Cortex of kidney (tissue), 1 donor: ENCODE measurements at places on chromosomes 4 and X.

- no peak for DNase-seq
Measured at GRCh38 chr4:54767376-54767775, 109.6 kb downstream of the KIT start.

DNA sequence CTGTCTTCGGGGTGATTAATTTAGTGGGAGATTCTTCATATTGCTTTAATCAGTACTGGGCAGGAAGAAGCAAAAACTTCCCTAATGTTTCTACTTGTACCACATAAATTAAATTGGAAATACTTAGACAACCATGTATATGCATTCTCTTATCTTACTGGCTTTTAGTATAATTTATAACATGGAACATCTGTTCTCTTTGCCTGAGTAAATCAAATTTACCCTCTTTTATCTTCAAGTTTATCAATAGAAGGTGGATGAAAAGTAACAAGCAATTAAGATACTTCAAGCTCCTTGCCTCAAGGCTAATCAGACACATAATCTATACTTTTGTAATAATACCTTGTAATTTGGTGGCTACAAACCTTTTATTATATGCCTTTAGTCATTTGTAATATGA, 274.4 kb upstream of the ARX start:
- DNase-seq: no peak

DNA sequence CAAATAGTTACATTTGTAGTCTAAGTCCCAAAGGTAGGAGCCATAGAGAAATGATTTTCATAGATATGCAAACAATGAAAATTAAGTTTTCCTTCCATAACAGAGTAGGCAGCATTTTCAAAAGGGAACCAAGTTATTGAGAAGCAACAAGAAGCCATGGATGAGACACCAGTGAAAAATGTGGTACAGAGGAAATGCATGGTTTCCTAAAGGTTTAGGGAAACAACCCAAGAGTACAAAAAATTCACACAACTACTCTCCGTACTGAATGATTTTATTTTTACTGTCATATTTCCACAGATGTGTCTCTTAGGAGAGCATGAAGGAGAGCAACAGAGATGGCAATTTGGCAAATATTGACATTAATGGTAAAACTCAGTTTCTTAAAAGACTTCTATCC, 1408.9 kb upstream of the PCDH7 start:
- DNase-seq: no peak

GRCh38 chrX:48589482-48590162, 7.7 kb upstream of the WDR13 start:
- DNase-seq: no peak

DNA sequence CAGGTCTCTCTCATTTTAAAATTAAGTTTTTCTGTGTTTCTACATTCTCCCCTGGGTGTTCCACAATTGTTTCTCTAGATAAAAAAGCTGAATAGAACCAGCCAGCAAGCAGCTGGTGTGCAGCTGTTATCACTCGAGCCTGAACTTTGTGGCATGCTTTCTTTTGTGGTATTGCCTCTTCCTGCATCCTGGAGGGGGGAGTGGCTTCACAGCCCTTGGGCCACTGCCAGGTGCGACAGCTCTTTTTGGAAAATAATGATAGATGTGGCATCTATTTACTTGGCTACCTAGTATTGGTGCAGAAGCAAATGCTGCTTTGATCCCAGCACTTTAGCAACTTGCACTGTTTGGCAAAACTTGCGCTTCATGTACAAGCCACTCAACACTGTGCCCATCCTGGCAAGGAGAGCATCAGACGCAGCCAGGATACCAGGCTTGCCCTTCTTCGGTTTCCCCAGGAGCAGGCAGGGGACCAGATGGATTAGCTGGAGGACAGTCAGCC, 69.4 kb downstream of the HMGB2 start:
- no peak for DNase-seq

DNA sequence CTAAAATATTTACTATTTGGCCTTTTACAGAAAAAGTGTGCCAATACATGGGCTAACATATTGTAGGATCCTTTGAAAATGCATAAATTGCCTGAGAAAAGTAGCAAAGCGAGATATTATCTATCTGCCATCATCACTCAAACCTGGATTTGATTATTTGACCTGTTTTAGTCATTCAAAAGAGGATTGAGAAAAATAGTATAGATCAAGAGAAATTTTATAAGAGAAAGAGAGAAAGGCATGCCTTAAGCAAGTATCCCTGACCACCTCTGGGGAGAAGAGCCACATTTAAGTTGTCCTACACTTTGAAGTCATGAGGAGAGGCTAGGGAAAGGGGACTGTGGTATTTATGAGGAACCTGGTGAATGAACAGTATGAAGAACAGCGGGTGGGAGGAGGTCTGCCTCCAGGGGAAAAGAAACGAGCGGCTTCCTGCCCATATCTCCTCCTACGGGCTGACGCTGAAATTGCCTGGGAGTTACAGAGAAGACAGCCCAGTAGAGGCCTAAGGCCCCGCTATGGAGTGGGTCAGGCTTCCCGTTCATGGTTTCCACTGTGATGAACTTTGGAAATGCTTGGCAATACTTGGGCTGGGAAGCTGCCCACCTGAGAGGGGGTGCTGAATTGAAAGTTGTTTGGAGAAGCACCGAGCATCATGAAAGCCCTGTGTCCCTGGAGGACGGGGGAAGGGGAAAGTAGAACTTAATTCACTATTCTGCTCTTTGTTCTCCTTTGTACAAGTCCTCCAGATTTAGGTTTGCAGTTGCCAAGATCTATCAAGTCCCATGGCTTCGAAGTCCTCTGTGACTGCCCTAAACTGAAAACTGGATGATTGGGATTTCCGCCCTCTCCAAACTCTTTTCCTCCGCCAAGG, 106.9 kb upstream of the ACSL4 start:
- no peak for DNase-seq

DNA sequence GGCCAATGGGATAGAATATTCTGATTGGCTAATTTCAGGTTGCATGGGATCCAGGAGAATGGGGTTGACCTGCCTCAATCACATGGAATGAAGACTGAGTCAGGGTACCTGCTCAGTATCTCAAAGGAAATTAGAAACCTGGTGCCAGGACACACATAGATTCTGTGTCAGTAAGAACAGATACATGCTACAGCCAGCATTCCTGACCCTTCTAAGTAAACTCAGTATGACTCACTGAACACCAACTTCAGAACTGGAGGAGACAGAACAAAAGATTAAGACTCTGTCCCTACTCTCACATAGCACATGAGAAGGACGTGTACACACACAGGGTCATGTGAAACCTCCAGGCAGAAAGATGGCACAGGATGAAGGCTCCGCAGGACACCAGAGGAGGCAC, 54.5 kb downstream of the FAM184B start:
- no peak for DNase-seq

DNA sequence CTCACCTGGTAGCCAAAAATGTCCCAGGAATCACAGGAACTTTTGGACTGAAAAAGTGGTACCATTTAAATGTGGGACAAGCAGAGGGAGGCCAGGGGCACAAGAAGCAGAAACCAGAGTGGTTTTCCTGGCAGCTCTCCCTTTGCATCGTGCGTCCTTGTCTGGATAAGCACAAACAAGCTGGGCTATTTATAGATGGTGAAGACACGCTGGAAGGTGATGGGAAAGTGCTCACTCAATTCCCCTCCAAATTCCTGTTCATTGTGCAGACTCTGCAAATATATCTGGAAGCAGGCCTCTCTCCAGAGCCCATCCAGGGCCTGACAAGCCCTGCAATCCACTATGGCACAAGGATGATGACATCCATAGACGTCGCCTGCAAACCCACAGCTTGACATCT, 63.6 kb upstream of the MAP3K15 start:
- DNase-seq: no peak

GRCh38 chr4:141275834-141276233, 55.1 kb downstream of the ZNF330 start:
- no peak for DNase-seq

DNA sequence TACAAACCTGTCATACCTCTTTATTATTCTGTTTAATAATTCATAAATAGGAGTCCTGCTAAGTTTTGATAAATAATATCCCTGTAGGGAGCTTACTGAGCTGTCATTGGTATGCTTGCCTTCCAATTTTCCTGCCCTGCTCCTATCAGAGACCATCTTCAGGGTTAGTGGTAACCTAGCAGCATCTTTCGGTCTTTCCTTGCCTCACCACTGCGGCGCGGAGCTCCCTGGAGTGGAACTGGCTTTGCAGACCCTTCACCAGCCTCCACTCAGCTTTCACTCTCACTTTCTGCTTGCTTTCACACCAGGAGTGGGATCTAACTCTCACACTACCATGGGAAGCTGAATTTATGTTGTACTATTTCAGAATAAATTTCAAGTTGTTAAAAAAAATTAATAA, 481.7 kb upstream of the ATOH1 start:
- DNase-seq: no peak

DNA sequence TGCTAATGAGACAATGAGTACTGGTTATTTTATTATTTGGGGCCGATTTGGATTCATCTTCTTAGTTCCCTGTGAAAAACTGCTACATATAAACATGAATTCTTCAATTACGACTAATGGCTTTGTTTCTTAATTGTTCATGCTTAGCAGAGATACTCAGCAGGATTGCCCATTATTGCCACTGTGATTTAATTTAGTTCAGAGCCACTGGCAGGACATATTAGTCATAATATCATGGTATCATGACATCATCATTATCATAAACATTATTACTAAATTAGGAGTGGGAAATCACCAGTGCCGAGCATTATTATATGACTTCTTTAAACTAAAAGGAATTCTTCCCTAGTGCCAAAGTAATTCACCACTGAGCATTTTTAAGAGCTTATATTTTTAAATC, 201.4 kb downstream of the SPOCK3 start:
- DNase-seq: no peak

DNA sequence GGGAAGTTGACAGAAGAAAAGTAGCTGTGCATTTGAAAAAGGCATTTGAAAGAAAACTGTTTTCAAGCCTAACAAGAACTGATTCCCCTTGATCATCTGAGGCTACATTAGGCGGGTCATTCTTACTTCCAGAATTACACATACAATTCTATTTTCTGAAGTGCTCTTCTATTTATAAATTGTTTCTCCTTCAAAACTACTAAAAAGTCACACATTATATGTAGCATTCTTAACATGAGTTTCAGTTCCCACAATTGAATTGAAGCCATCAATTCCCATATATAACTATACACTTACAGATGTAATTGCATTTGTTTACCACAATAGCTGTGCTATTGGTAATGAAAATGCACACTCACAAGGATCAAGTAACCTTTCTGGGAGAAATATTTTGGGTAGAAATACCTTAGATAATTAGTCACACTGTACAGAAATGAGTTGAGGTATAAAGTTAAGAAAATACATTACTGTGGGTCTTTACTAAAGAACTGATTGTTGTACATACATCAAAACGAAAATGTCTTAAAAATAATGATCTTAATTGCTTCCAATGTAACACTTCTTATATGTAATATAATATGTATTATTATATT, 1688.0 kb upstream of the AGA start:
- no peak for DNase-seq

- no peak for DNase-seq
Measured at GRCh38 chr4:78528327-78528726, 23.2 kb upstream of the ANXA3 start.

- no peak for DNase-seq
Measured at GRCh38 chr4:10333942-10334341, 123.3 kb downstream of the ZNF518B start.

DNA sequence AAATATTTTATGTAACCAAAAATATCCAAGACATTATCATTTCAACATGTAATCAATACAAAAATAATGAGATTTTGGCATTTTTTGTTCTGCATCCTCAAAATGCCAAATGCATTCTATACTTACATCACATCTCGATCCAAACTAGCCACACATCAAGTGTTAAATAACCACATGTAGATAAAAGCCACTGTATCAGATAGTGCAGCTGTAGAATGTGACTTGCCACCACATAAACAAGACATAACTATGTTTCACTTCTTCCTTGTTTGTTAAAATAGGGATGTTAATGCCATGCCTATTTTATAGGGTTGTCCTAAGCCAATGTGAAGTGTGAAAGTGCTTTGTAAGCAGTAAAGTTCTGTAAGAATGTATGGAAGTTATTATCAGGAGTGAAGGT, 20.9 kb downstream of the INTS6L start:
- no peak for DNase-seq

DNA sequence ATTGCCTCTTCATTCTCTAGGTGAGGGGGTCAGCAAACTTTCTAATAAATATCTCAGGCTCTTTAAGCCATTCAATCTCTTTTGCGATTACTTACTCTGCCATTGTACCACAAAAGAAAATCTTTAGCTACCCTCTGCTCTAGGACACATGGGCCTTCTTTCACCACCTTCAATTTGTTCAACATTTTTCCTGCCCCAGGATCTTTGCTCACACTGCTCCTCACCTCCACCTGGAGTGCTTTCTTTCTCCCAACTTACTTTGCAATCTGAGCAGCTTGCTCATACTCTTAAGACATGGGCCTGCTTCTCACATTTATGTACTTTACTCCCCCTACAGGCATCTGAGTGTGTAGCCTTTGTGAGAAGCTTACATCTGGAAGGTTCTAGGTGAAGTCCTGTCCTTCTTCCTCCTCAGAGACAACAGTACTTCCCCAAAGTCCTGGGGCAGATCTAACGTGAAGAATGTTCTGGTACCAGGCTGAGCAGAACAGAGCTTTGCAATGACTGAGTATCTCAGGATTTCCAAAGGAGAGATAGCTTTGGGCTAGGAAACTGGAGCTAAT, 55.0 kb upstream of the PRDM5 start:
- DNase-seq: no peak

DNA sequence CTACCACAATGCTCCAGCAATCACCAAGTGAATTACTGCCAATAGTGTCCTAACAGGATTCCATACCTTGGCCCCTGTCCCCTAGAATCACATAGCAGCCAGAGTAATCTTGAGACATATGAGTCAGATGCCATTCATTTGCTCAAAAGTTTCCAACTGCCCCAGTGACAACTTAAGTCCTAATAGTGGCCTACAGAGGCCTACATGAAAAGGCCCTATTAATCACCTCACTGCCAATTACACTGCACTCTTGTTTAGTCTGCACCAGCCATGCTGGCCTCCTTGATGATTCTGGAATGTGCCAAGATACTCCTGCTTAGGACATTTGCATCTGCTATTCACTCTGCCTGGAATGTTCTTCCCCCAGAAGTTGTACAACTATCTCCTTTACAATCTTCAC, 130.7 kb downstream of the NR3C2 start:
- DNase-seq: no peak

GRCh38 chrX:71667328-71668247, at the start of gene LOC101059915:
LOC101059915 (plus strand) TSS chrX:71667546.
- DNase-seq: no peak

GRCh38 chr4:38654273-38654672, 9.7 kb upstream of the KLF3 start:
- DNase-seq: no peak

DNA sequence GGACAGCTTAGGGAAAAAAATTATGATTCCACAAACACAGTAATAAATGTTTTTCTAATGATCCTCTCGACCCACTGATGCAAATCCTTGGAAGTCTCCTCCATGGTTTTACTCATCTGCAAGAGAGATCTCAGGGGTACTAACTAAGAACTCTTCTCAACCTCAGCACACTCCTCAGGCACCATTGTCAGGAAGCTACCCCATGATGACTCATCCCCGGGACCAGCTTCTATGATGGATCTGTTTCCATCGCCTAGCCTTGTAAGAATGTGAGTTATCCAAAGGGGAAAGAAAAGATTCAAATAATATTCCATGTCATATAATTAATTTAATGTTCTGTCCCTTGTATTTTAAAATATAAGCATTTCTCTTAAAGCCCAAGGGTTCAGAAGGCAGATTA, 816.1 kb upstream of the IGFBP7 start:
- DNase-seq: no peak
